ENCODE measurements at places on chromosomes 12 and 14. TPM values are rescaled to one million over a fixed set of nuclear protein-coding genes. Genes with fewer than 3 reads are reported as not detected.

The PTPRO gene
- total RNA-seq: 1.2 TPM

The MUCL1 gene
- not detected for total RNA-seq

The SMOC1 gene
- 0.22 TPM for total RNA-seq

The SYNE3 gene
- total RNA-seq: 12.4 TPM

The TAS2R42 gene
- not detected for total RNA-seq

The ZC3H10 gene
- total RNA-seq: 6.0 TPM

The FBXL14 gene
- 6.9 TPM for total RNA-seq

The TMCC3 gene
- total RNA-seq: 2.3 TPM

The PIWIL1 gene
- not detected for total RNA-seq

DNA sequence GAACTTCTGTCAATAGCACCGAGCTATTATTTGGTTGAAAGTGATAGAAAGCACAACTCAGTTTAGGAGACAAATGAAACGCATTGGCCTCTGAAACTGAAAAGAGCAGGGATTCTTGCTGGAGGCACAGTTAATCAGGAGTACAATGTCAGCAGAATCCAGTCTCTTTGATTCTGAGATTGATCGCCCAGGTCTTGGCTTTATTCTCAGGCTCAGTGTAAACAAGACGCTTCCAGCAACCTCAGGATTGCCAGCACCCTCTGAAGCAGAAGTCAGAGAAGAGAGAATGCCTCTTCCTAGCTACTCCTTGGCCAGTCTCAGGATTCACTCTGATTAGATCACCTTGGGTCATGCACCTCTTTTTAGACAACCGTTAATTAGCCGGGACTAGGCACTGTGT lies 11.8 kb upstream of the OTUB2 start:
- DNase-seq: no peak

GRCh38 chr12:42648061-42648460 lies 58.5 kb upstream of the PRICKLE1 start:
- DNase-seq: no peak

GRCh38 chr14:104986487-104987164 lies 1.0 kb downstream of the CLBA1 start:
- DNase-seq: no peak

DNA sequence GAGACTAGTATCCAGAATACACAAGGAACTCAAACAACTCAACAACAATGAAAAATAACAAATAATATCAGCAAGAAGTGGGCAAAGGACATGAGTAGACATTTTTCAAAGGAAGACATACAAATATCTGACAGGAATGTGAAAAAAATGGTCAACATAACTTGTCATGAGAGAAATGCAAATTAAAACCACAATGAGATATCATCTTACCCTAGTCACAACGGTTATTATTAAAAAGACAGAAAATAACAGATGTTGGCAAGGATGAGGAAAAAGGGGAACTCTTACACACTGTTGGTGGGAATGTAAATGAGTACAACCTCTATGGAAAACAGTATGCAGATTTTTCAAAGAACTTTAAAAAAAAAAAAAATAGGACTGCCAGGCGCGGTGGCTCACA lies 20.4 kb downstream of the VWF start:
- DNase-seq: no peak

DNA sequence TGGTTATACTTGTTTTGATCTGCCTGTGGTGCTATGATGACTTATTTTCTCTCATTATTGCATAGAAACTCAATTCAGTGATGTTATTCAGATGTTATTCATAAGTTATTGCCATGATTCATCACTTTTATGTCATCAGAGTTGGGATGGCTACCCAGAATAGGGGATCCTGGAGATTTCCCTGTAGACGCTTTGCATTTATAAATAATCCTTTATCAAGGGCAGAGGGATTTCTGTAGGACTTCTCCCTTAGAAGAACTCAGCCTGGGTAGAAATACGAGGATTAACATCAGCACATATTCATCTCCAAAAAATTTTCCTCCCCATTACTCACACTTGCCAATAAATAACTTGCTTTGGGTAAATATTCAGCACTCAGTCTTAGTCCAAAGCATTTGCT lies 4.9 kb downstream of the GPRC5A start:
- DNase-seq: no peak

DNA sequence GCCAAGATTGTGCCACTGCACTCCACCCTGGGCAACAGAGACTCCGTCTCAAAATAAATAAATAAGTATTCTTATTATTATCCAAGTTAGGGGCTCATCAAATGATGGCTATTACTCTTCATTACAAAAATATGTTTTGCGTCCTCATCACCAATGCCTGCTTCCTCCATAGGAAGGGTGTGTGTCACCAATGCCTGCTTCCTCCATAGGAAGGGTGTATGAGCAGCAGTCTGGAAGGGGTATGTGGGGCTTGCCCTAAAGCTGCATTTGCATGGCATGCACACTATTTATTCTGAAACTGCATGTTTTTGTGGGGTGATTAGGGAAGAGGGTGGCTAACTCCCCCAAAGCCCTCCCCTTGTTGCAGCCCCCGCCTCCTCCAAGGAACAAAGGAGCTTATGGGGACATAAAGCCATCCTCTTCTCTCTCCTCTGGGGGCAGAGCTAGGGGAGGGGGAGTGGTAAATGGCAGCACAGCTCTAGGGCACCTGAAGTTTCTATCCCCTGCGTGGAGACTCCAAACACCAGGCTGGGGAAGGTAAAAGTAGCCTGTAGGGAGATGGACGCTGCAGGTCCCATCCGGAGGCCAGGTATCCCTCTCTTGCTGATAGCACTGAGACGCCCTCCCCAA lies 1.3 kb downstream of the CAMKK2 start:
- peak; percentile 68 for DNase-seq

DNA sequence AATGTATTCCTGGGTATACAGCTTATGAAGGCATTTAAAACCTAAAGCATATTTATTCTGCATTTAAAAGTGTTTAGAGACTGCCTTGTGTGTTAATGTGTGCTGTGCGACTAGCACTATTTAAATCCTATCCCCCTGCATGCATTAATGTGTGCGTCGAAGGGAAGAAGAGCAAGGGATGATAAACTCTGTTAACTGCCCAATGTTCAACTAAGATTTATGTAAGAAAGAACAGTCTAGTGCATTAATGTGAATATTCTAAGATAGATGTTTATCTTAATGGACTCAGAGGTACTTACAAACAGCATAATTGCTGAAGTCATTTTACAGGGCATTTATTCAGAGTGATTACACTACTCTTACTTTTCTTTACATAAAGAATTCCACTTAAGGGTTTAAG lies 424.8 kb downstream of the DIO2 start:
- no peak for DNase-seq

Data from cardiac septum (tissue), 1 donor.